ENCODE measurements at places on chromosomes 12 and 14.

- peak; percentile 74 for DNase-seq
Measured at GRCh38 chr14:99320105-99320572, 48.1 kb upstream of the BCL11B start.

- DNase-seq: no peak
Measured at GRCh38 chr14:101008631-101009336, 105.3 kb upstream of the RTL1 start.

GRCh38 chr12:32151086-32151485, 44.4 kb downstream of the BICD1 start:
- peak; percentile 70 for DNase-seq

- DNase-seq: no peak
Measured at GRCh38 chr14:94481468-94482131, 5.6 kb upstream of the SERPINA9 start.

DNA sequence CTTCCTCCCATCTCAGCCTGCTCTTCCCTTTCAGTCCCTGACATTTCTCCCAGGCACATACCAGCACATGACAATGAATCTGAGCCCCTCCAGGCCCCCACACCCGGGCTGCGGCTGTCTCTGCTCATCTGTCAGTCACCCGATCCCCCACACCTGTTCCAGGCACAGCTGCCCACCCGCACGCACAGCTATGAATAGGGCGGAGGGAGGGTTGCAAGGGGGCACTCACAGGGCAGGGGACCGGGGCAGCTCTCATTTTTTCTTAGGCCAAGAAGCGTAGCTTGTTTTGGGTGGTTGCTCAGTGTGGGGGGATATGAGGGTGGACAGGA, 43.7 kb upstream of the TSPAN9 start:
- DNase-seq: no peak

- DNase-seq: no peak
Measured at GRCh38 chr12:132837693-132838409, 9.2 kb upstream of the GOLGA3 start.

- no peak for DNase-seq
Measured at GRCh38 chr14:47676315-47676617, 861 bp upstream of the MDGA2 start.

DNA sequence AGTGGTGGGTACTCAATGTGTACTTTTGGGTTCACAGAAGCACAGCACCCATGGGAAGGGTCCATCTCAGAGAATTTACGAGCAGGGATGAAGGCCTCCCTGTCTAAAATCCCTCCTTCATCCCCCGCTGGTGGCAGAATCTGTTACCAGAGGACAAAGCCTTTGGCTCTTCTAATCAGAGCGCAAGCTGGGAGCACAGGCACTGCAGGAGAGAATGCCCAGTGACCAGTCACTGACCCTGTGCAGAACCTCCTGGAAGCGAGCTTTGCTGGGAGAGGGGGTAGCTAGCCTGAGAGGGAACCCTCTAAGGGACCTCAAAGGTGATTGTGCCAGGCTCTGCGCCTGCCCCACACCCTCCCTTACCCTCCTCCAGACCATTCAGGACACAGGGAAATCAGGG, 1.5 kb upstream of the GPR162 start:
- DNase-seq: no peak

GRCh38 chr12:20120403-20120725, 248.0 kb upstream of the PDE3A start:
- no peak for DNase-seq

GRCh38 chr14:58488550-58488949, 61.0 kb downstream of the KIAA0586 start:
- DNase-seq: no peak

DNA sequence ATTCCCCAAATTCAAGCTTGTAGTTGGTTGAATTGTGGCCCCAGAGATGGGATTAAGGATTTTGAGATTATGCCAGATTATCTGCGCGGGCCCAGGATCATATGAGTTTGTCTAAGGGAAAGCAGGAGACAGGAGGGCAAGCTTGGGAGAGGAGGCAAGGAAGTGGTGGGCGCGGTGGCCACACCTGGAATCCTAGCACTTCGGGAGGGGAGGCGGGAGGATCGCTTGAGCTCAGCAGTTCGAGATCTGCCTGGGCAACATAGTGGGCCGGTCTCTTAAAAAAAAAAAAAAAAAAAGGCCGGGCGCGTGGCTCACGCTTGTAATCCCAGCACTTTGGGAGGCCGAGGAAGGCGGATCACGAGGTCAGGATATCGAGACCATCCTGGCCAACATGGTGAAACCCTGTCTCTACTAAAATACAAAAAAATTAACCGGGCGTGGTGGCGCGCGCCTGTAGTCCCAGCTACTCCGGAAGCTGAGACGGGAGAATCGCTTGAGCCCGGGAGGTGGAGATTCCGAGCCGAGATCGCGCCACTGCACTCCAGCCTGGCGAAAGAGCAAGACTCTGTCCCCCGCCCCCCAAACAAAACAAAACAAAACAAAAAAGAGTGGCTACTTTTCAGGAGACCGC, 881 bp upstream of the PUS1 start:
- no peak for DNase-seq

DNA sequence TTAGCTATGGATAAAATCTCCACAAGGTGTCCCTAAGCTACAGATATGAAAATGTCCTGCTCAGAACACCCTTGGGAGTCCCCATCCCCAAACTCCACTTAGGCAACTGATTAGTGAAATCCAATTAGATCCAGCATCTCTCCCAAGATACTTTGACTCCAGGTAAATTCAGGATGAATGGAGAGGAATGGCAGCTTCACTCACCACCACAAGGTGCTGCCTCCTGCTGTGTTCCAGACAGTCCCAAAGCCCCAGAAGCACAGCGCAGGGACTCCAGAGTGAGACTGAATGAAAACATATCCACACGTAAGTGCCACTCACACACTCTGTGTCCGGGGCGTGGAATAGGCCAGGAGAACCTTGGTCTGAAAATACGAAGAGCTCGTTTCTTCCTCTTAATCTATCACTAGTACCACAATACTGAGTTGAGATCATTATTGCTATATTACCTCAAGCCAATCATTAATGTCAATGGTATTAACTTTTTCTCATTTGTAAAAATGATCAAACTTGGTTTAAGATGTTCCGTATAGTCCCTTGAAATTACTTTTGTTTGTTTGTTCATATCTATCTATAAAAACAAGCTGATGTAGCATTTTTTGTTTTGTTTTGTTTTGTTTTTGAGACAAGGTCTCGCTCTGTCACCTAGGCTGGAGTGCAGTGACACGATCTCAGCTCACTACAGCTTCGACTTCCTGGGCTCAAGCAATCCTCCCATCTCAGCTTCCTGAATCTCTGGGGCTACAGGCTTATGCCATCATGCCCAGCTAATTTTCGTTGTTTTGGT, 70.0 kb upstream of the BICD1 start:
- DNase-seq: no peak

GRCh38 chr14:24818058-24818822, 184.2 kb upstream of the GZMB start:
- DNase-seq: no peak

DNA sequence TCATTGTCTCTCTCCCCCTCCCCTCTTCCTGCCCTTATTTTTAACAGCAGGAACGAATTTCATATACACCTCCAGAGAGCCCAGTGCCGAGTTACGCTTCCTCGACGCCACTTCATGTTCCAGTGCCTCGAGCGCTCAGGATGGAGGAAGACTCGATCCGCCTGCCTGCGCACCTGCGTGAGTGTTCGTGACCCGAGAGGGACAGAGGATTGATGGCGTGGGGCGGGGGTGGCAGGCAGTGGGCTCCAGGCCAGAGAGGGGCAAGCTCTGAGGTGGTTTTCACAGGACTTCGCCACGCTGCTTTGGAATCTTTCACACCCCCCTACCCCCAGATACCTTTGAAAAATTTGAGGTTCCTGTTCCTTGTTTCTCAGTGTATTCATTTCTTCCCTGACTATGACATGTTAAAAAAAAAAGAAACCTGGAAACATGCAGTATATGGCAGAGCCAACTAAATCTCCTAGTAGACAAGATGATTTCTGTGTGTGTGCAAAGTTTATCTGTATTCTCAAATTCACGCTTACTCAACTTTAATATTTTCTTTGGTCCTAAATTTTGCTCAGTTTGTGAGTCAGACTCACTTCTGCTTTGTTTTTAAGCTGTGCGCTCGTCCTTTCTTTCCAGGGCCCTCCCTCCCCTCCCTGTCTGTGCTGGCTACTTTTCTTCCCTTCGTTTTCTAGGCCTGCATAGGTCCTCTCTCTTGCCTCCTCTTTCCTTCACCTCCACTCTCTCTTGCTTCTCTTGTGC, 103.1 kb downstream of the ETV6 start:
- no peak for DNase-seq

DNA sequence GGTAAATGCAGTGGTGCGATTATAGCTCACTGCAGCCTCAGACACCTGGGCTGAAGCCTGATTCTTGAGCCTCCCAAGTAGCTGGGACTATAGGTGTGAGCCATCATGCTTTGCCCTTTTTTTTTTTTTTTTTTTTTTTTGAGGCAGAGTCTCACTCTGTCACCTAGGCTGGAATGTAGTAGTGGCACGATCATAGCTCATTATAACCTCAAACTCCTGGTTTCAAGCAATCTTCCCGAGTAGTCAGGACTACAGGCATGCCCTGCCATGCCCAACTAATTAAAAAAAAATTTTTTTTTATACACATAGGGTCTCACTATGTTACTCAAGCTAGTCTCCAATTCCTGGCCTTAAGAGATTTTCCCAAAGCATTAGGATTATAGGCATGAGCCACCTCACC, 6.9 kb downstream of the ATP2A2 start:
- DNase-seq: no peak

GRCh38 chr14:51308866-51309265, 68.8 kb downstream of the TMX1 start:
- DNase-seq: no peak

- no peak for DNase-seq
Measured at GRCh38 chr14:90911121-90911520, 94.9 kb upstream of the TTC7B start.

Measured in NCI-H446 (cell line).